ENCODE measurements at places on chromosomes 7 and 10. TPM values are rescaled to one million over a fixed set of nuclear protein-coding genes. Genes with fewer than 3 reads are reported as not detected.

- no peaks in the 10 kb centered on the region for H3K27me3 ChIP-seq
- DNase-seq, result no peak
- H3K36me3 ChIP-seq, result peaks cover 35% of the 10 kb centered on the region
- peak overlapping the region; percentile 0 for H3K27ac ChIP-seq
- no peak overlapping the region for H3K4me3 ChIP-seq
- H3K4me1 ChIP-seq, result peaks cover 10% of the 10 kb centered on the region
Observed at GRCh38 chr7:44769776-44770294, 21.2 kb downstream of the ZMIZ2 start.

Gene LRMDA
- 2.5 TPM for total RNA-seq

DNA sequence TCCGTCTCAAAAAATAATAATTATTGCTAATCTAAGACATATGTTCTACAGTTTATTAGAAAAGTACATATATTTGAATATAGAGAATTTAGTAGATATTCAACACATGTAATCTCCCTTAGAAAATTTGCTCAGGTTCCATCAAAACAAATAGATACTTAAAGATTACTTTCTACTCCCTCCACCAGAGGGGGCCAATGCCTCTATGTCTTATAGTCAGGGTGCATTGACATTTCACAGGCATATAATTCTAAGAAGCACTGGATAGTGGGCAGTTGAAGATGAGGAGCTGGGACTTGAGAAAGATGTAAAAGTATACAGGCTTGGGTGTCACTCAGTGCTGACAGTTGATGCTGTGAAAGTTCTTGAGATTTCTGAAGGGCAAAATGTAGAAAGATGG, 301.6 kb upstream of the HPS1 start:
- H3K4me3 ChIP-seq, result no peak overlapping the region
- no peak overlapping the region for H3K27ac ChIP-seq
- no peaks in the 10 kb centered on the region for H3K36me3 ChIP-seq
- no peaks in the 10 kb centered on the region for H3K27me3 ChIP-seq
- H3K4me1 ChIP-seq, result no peaks in the 10 kb centered on the region
- DNase-seq, result no peak

Gene GIMAP7
- 48.1 TPM for total RNA-seq

DNA sequence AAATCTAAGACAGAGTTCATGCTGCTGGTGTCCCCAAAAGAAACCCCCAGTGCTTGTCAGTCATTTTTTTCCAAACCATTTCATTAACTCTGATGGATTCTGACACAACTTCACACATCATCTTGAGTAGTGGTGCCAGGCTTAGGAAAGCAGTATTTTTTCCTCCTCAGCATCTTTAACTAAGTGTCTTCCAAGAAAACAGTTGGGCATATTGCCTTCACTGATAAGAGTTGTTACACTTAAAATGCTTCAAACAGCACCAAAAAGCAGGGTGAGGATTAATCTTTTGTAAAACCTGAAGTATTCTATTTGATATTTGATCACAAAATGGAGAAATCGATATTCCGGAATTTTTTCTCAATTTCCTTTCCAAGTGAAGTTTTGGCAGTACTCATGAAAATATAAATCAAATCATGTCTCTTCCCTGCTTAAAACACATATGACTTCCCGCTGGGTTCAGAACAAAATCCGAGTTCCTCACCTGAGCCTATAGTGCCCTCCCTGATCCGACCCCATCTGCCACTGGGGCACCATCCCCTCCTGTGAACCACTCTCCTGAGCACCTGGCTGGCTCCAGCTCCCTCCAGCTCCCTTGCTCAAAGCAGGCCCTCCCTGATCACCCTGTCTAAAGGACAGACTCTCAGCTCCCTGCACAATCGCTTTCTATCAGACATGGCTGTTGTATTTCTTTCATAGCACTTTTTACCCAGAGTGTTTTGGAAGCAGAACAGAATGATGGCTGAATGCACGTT, 61.6 kb downstream of the CYTH3 start:
- H3K27me3 ChIP-seq, result no peaks in the 10 kb centered on the region
- H3K4me1 ChIP-seq, result no peaks in the 10 kb centered on the region
- no peak for DNase-seq

- DNase-seq, result no peak
- no peaks in the 10 kb centered on the region for H3K4me1 ChIP-seq
- no peak overlapping the region for H3K27ac ChIP-seq
- H3K36me3 ChIP-seq, result peaks cover 66% of the 10 kb centered on the region
- H3K4me3 ChIP-seq, result no peak overlapping the region
Observed at GRCh38 chr7:152176797-152177196, 151.3 kb downstream of the GALNT11 start.

Gene LRRC4
- 1.6 TPM for total RNA-seq

DNA sequence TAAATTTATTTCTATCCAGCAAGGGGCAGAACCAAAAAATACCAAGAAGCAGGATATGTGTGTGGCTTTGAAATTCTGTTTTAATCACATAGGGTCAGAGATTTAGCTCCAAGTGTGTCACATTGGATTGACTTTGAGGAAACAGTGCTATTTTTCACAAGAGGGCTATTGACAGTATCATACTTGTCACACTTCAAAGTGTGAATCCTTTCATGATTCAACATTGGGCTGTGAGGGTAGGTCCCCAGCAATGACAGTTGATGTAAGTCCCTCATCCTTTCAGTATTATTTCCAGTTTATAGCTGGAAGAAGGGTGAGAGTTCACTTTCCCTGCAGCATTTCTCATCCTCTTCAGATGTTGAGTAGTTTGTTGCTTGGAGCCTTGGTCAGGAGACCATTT, 7.4 kb downstream of the CCNY start:
- H3K4me1 ChIP-seq, result peaks cover 10% of the 10 kb centered on the region
- DNase-seq, result no peak
- peaks cover 3% of the 10 kb centered on the region for H3K36me3 ChIP-seq
- no peak overlapping the region for H3K27ac ChIP-seq

Gene ADAM22
- total RNA-seq, result 4.3 TPM

Gene CASP2
- total RNA-seq, result 18.6 TPM

GRCh38 chr10:85643171-85643844, 723.3 kb downstream of the GRID1 start:
- no peak overlapping the region for H3K27ac ChIP-seq
- no peaks in the 10 kb centered on the region for H3K36me3 ChIP-seq
- no peaks in the 10 kb centered on the region for H3K27me3 ChIP-seq
- no peak overlapping the region for H3K4me3 ChIP-seq
- peaks cover 5% of the 10 kb centered on the region for H3K4me1 ChIP-seq

Gene TMEM213
- 0.05 TPM for total RNA-seq

DNA sequence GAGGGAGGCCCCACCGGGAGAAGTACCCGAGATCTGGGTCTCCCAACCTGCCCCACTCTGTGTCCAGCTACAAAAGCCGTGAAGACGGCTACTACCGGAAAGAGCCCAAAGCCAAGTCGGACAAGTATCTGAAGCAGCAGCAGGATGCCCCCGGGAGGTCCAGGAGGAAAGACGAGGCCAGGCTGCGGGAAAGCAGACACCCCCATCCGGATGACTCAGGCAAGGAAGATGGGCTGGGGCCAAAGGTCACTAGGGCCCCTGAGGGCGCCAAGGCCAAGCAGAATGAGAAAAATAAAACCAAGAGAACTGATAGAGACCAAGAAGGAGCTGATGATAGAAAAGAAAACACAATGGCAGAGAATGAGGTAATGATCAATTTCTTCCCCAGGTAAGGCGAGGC, 59.1 kb upstream of the PDCD4 start:
- no peak overlapping the region for H3K4me3 ChIP-seq
- peaks cover 13% of the 10 kb centered on the region for H3K4me1 ChIP-seq
- no peaks in the 10 kb centered on the region for H3K36me3 ChIP-seq
- DNase-seq, result no peak
- no peaks in the 10 kb centered on the region for H3K27me3 ChIP-seq

- no peak overlapping the region for H3K27ac ChIP-seq
- no peaks in the 10 kb centered on the region for H3K27me3 ChIP-seq
- no peak for DNase-seq
- H3K36me3 ChIP-seq, result peaks cover 7% of the 10 kb centered on the region
Observed at GRCh38 chr10:103616705-103617601, 123.4 kb downstream of the NEURL1 start.

GRCh38 chr7:8455426-8455825, 22.0 kb downstream of the NXPH1 start:
- H3K36me3 ChIP-seq, result no peaks in the 10 kb centered on the region
- no peaks in the 10 kb centered on the region for H3K4me1 ChIP-seq
- no peak overlapping the region for H3K27ac ChIP-seq
- no peak overlapping the region for H3K4me3 ChIP-seq
- no peak for DNase-seq

DNA sequence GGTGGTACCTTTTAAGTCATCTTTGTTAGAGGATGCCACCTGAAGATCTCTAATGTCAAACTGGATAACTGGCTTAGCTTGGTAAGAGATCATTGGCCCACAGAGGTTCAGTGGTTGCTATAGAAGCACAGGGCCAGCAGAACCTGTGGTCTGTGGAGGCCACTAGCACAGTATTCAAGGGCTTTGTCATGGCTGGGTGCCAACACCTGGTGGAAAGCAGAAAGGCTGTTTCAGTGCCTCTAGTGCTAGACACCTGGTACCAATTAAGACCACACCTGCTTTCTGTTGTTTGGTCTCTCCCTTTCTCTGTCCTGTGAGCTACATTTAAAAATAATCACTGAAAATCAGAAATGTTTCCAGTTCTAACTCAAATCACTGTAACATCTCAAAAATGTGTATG, 10.0 kb upstream of the PCGF5 start:
- DNase-seq, result peak; percentile 52
- no peak overlapping the region for H3K27ac ChIP-seq
- peaks cover 5% of the 10 kb centered on the region for H3K4me1 ChIP-seq
- H3K4me3 ChIP-seq, result no peak overlapping the region

DNA sequence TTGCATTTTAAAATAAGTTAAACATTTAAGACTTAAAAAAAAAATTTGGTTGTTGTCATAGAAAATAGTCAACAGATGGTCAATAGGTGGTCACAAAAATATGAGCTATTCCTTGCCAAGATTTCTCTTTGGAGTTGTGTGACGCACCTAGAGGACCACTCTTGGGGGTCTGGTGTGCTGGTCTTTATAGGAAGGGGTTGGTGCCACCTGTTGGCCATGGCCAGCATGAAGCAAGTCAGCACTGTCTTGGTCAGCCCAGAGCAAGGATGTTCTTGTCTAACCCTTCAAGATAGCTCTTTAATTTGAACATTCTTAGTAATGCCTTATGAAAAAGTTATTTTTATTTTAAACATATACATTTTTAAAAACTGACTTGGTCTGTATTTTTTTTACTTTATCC, 267.9 kb upstream of the CNTNAP2 start:
- no peak overlapping the region for H3K27ac ChIP-seq
- H3K27me3 ChIP-seq, result no peaks in the 10 kb centered on the region
- no peak overlapping the region for H3K4me3 ChIP-seq
- no peaks in the 10 kb centered on the region for H3K4me1 ChIP-seq
- H3K36me3 ChIP-seq, result no peaks in the 10 kb centered on the region
- no peak for DNase-seq

Gene SFTPA1
- 1.4 TPM for total RNA-seq

GRCh38 chr7:7510794-7511193, 24.9 kb downstream of the COL28A1 start:
- no peaks in the 10 kb centered on the region for H3K36me3 ChIP-seq
- no peak overlapping the region for H3K27ac ChIP-seq

DNA sequence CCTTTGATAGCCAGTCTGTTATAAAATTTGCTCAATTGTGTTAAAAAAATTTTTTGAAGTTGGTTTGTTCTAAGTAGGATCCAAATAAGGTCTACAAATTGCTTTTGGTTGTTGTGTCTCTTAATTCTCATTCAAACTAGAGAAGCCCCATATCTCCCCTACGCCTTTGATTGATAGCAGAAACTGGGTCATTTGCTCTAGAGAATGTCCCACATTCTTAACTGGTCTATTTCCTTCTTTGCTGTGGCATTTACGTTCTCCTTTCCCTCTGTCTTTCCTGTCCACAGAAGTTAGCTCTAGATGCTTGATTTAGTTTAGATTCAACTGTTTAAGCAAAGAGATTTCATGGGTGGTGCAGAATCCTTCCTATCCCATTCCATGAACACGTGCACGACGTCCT, 174.6 kb upstream of the SVIL start:
- no peak overlapping the region for H3K4me3 ChIP-seq
- H3K4me1 ChIP-seq, result peaks cover 72% of the 10 kb centered on the region
- H3K27me3 ChIP-seq, result no peaks in the 10 kb centered on the region
- peak overlapping the region; percentile 25 for H3K27ac ChIP-seq

Gene CNNM1
- 0.24 TPM for total RNA-seq

GRCh38 chr7:104979167-104979841, 34.7 kb upstream of the KMT2E start:
- H3K4me3 ChIP-seq, result no peak overlapping the region
- H3K4me1 ChIP-seq, result peaks cover 20% of the 10 kb centered on the region
- no peak overlapping the region for H3K27ac ChIP-seq
- H3K36me3 ChIP-seq, result peaks cover 2% of the 10 kb centered on the region
- DNase-seq, result no peak

DNA sequence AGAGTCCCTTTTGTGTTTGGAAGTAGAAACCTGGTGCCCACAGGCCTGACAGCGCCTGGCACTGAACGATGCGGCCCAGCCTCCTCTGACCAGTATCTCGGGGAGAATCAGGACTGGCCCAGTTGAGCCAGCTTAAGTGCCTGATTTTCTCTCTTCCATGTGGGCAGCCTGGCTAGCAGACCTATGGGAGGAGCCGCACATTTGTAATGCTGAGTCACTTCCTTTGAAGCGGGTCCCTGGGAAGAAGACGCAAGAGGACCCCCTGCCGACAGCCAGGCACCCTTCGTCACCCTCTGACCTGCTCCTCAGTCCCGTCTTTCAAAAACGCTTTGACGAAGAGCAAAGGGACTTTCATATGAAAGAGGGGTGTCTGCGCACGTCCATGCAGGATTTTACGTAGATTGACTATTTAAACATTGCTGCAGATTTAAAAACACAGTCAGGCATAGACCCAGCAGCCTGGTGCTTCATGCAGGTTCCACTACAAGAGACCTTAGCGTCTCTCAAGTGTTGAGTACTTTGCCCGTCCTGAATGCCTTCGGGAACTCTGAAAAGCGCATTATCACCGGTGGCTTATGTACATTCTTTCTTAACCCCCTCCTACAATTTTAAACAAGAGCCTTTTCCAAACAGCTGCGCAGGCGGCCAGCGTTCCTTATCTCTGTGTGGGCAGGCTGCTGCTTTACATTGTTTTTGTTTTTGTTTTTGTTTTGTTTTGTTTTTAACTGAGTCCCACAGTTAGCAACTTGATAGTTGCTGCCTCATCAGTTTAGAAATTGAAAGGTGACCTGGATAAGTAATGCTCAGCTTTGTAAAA, 36.5 kb upstream of the AP5Z1 start:
- H3K4me3 ChIP-seq, result no peak overlapping the region
- no peaks in the 10 kb centered on the region for H3K27me3 ChIP-seq
- peaks cover 26% of the 10 kb centered on the region for H3K4me1 ChIP-seq

GRCh38 chr10:116182426-116182825, 90.6 kb downstream of the GFRA1 start:
- H3K4me1 ChIP-seq, result no peaks in the 10 kb centered on the region
- no peaks in the 10 kb centered on the region for H3K27me3 ChIP-seq
- no peak overlapping the region for H3K4me3 ChIP-seq

Data from thymus (tissue), 14 donors.